ENCODE measurements at places on chromosomes 4 and X. TPM values are rescaled to one million over a fixed set of nuclear protein-coding genes. Genes with fewer than 3 reads are reported as not detected.

TSPAN6 gene
- total RNA-seq: 36.0 TPM

SLC2A9 gene
- 1.0 TPM for total RNA-seq

TMPRSS11B gene
- not detected for total RNA-seq

S100G gene
- total RNA-seq: not detected

MAGEC1 gene
- total RNA-seq: not detected

FRG2 gene
- total RNA-seq: not detected

SERPINA7 gene
- not detected for total RNA-seq

TCEAL6 gene
- not detected for total RNA-seq

TMEM129 gene
- total RNA-seq: 7.3 TPM

DMP1 gene
- total RNA-seq: not detected

SYTL5 gene
- not detected for total RNA-seq

PRSS12 gene
- total RNA-seq: 10.4 TPM

HSD17B10 gene
- 62.1 TPM for total RNA-seq

VEGFD gene
- total RNA-seq: under 0.01 TPM

TCEAL2 gene
- total RNA-seq: not detected

FOXP3 gene
- not detected for total RNA-seq

TRAPPC2 gene
- total RNA-seq: 9.9 TPM

ADAM29 gene
- total RNA-seq: not detected

CXCL5 gene
- total RNA-seq: under 0.01 TPM

P2RY8 gene
- total RNA-seq: 0.52 TPM
